Bronchial smooth muscle cell (primary cell): ENCODE measurements at places on chromosomes 6 and 20. TPM values are rescaled to one million over a fixed set of nuclear protein-coding genes. Genes with fewer than 3 reads are reported as not detected.

PRL gene
- total RNA-seq = not detected in 2 replicates

LY6G6D gene
- 0.47 TPM in 1 of 2 replicates, not detected in the other for total RNA-seq

MACROD2 gene
- total RNA-seq = 0.43 and 0.63 TPM in 2 replicates

TREML1 gene
- not detected in 2 replicates for total RNA-seq

EGFL8 gene
- 1.6 and 2.4 TPM in 2 replicates for total RNA-seq
